ENCODE measurements at places on chromosomes 4 and X. TPM values are rescaled to one million over a fixed set of nuclear protein-coding genes. Genes with fewer than 3 reads are reported as not detected.
A peak's percentile ranks its signal among the peaks of the same experiment; 100 is the strongest.

GRXCR1 gene
- not detected for total RNA-seq

VGLL1 gene
- not detected for total RNA-seq

- peak; percentile 83 for DNase-seq
Measured at GRCh38 chr4:13656569-13657405, 29.3 kb upstream of the BOD1L1 start.

GRCh38 chrX:38652934-38653442 lies 91.6 kb downstream of the TSPAN7 start:
- DNase-seq = no peak

- DNase-seq = no peak
Measured at GRCh38 chr4:56139241-56139827, 190.6 kb downstream of the CEP135 start.

NDP gene
- total RNA-seq = 0.59 TPM

PCDH18 gene
- 191 TPM for total RNA-seq

GRCh38 chr4:108426493-108426892 lies 193.9 kb upstream of the RPL34 start:
- peak; percentile 18 for DNase-seq

GRCh38 chrX:132270699-132271098 lies 51.5 kb upstream of the RAP2C start:
- peak; percentile 43 for DNase-seq

DNA sequence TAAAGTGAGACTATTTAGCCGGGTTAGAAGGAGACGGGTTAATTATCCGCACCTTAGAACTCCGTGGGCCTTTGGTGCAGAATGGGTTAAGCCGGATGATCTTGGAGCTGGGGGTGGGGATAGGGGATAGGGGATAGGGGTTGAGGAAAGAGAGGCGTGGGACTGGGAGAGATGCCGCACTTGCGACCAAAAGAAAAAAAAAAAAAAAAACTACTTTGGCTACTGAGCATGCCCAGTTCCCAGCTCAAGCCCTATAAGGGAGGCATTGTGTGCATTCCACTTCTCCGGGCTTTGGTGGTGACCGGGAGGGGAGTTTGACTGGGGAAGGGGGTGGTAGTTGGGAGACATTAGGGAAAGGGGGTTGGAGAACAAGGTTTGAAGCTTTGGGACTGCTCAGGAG lies at the start of gene SLITRK4:
TSS of gene SLITRK4 (minus strand) at position 187 of the 400 bp plus-strand sequence. CDS start 4,993 bp downstream, outside the sequence.
- DNase-seq = no peak

Measured in osteoblast (primary cell).